ENCODE measurements at places on chromosomes 2 and 18.
A peak's percentile ranks its signal among the peaks of the same experiment; 100 is the strongest.

- no peak for DNase-seq
Observed at GRCh38 chr2:144237108-144237507, 282.8 kb downstream of the ZEB2 start.

DNA sequence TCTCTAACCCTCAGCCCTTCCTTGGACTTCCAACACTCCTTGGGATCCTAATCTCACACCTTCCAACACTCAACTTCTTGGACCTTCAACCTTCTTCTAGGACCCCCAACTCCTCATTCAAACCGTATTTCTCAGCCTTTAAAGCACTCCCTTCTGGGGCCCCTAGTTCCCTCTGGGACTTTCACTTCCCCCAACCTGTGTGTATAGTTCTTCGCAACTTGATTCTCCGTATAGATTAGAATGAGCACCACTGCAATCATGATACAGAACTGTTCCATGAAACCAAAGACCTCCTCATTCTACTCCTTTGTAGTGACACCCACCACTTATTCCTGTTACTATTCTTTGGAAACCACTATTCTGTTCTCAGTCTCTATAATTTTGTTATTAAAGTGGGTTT, 62.0 kb upstream of the NFU1 start:
- DNase-seq = no peak

GRCh38 chr2:71256421-71256820, 29.5 kb upstream of the PAIP2B start:
- DNase-seq = no peak

DNA sequence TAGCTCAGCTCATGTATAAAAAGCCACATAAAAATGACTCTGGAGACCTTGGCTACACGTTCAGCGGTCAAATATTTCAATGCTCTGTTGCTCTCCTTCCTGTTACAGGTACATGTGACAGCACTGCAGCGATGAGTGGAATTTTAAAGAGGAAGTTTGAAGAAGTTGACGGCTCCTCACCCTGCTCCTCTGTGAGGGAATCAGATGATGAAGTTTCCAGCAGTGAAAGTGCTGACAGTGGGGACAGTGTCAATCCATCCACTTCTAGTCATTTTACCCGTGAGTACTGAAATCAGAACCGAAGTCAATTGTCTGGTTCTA, 125.4 kb downstream of the CSRNP3 start:
- no peak for DNase-seq

DNA sequence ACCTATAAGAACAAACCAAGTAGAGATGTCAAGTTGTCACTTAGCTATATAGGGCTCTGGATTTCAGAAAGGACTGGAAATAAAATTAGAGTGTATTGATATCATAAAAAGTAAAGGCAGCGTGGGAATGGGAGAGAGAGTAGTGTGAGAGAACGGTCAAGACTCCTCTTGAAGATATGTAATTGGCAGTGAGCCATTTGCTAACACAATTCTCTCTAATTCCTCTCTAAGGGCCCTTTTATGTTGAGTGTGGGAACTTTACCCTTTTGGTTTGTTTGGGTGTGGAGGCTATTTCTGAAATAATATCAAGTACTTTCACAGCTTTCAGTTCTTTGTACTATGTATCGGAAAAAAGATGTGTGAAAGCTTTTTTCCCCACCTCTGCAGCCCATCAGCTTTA, 196.8 kb downstream of the LRRTM4 start:
- DNase-seq = no peak

- DNase-seq = no peak
Observed at GRCh38 chr2:228917220-228917619, 353.9 kb downstream of the PID1 start.

DNA sequence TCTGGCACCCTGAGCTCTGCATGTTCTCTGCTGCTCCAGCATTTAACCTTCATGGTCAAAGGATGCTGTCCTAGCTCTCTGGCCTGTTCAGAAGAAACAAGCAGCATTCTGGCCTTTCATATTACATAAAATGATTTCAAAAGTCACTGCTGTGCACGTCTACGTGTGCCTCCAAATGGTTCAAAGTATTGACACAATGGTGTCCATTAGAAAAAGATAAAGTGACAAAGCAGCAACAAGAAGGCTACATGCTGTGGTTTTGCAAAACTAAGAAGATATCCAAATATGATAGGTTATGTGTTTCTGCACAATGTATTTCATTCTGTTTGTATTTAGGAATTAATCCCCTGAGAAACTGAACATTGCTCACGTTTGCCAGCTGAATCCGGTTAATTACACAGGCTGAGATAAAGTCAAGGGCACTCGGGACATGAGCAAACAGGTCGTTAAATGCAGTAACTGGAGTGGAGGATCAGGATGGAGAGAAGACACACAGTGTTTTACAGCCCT, 258.5 kb downstream of the DOK6 start:
- no peak for DNase-seq

DNA sequence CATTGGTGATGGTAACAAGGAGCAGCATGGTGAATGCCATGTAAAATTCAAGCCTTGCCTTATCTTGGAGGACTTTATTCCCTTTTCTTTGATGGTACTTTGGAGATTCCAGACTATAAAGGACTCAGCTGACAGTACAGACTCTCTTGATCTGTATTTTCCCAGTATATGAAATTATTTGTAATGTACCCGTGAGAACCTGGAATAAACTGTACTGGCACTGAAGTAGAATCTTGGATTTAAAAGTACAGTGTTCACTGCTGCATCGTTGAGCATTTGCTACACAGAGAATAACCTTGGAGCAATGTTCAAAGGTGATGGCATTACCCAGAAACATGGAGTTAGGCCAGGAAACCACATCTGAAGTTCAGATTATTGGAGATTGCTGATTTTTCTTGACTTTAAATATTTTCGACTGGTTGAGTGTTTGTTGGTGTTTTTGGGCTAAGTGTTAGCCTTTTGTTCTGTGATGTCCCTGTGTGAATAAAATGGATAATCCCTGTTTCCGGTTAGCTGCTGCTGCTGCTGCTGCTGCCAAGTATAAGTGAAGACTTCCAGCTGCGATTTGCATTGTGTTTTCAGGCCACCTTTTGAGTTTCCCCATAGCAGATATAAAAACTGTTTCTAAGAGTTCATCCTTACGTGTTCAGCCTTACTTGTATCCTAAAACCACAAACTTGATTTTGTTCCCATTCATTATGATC, 122.0 kb downstream of the SPTBN1 start:
- no peak for DNase-seq

GRCh38 chr2:28477087-28477486, 18.8 kb upstream of the PLB1 start:
- no peak for DNase-seq

DNA sequence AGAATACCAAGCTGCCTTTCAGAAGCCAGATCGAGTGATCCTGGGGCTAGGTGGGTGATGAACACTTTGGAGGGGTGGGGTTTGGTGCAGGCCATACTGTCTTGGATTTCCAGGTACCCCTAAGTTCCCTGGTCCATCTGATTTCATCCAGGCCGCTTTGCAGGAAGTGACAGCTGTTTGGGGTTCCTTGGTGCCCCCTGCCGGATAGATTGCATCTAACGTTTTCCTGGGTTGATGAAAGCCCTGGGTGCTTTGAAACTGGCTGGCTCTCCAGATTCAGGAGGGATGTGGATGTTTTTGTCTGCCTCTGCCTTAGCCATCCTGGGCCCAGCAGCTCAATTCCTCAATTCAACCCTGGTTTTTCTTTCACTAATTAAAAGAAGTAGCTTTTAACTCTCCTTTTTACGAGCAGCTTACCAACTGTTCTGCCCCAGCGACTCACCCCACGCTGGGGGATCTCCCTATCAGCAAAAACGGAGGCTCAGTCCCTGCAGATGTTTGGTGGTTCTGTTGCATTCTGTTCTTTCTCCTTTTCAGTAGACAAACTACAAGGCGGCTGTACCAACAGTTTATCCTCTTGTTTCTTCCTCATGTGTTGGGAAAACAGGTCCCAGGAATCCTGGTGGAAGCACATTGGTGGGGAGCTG, 37.1 kb downstream of the ARHGEF4 start:
- DNase-seq = peak; percentile 72

- no peak for DNase-seq
Observed at GRCh38 chr2:191312662-191313061, 67.5 kb downstream of the MYO1B start.

DNA sequence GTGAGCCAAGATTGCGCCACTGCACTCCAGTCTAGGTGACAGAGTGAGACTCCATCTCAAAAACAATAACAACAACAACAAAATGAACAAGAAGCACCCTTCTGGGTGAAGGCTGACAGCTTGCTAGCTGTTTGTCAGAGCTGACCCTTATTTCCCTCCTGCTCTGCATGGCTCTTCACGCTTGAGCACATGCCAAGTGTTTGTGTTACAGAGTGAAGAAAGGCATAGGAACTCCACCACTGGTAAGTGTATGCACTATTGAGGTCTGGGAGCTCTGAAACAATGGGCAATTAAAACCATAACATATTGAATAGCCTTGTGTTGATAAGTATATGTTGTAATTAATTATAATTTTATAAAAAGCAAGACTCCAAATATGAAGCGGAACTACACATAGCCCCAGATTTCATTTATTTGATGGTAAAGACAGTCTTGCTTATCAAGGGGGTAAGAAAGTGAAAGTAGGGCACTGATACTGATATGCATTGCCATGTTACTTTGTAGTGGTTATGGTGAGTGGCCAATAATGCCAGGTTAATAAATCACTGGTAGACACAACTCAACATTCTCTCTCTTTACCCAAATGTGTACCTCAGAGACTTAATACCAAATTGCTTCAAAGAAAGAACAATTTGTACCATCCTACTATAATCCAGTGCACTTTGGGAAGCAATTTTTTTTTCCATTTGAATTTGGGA, 163.4 kb downstream of the VWC2L start:
- no peak for DNase-seq

DNA sequence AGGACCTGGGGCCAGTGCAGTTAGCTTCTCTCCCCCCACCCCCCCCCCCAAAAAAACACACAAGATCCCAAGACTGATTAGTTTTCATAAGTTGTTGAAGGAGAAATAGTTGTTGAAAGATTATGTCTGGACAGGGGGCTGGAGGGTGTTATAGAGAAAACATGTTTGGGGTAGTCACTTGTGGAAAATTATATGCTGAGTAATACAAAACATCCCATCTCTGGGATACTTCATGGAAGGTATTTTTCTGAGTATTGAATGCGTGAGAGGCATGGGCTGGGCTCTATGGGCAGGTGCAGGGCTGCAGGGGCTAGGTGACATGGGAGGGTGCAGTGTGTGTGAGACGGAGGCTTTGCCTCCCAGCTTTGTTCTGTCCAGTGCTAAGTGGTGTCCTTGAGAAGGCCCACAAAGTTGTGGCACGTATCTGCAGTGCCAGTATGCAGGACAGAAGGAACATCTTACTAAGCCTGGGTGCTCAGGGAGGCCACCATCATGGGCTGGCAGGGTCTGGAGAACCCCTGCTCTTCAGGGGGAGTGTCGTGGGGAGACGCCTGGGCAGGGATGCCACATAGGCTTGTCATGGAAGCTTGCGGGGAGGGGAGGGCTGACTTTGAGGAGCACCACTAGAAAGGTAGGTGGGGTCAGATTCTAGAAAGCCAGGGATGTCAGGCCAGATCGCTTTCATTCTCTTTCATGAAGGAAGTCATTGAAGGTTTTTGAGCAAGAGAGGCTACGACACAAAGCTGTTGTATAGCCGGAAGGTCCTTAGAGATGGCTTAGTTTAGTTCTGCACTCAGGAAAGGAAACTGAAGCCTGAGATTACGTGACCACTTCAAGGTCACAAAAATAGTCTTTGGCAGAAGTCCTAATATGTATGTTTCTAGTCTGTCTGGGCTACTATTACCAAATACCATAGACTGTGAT, 232.0 kb downstream of the LDLRAD4 start:
- no peak for DNase-seq

- no peak for DNase-seq
Observed at GRCh38 chr2:28601616-28602015, 105.8 kb downstream of the PLB1 start.

Measured in left cardiac atrium (tissue), 4 donors.